ENCODE measurements at places on chromosomes 7 and 10.

- no peak for DNase-seq
Measured at GRCh38 chr10:49106451-49106850, 8.9 kb downstream of the VSTM4 start.

DNA sequence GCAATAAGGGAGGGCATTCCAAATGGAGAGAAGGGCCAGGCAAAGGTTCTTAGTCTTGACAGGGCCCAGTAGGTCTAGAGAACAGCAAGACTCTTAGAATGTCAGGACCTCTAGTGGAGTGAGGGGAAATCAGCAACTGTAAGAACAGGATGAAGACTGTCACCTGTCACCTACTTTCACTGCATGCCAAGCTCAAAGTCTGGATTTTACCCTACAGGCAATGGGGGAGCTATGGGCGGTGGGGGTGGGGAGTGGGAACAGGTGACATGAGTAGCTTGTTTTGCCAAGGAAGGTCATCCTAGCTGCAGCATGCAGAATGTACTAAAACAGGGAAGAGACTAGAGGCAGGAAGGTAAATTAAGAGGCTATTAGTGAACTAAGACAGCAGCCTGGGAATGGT is 18.3 kb downstream of the GOT1 start:
- DNase-seq, result no peak

- no peak for DNase-seq
Measured at GRCh38 chr7:157012113-157012547, 1.7 kb upstream of the MNX1 start.

DNA sequence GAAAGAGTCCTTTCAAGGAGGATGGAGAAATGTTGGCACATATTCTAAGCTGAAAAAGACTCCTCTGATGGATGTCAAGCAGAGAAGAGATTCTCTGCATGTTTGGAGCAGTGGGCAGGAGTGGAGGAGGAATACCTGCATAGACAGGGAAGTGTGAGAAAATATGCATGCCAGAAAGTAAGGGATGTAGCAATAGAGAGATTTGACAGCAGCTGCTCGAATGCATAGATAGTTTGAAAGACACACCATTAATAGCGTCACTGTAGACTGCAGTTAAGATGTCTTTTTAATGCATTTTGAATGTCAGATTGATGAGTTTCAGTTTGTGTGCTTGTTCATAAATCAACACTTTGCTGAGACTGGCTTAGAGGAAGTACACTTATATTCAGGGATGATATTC is 169.9 kb upstream of the POT1 start:
- DNase-seq, result no peak

DNA sequence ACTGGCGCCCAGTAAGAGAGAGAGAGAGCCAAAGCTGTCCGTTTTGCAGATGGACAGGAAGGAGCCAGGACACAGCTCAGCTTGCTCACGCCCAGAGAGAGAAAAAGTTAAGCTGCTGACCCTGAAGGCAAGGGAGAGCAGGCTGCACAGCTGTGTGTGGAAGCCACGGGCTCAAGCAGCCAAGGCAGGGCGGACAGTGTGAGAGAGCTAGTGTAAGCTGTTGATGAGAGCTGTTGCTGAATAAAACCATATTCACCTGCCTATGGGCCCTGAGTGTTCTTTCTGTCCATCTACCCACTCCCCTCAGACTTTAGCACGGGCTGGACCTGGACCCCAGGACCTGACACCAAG is 5.4 kb downstream of the INMT start:
- DNase-seq, result no peak

DNA sequence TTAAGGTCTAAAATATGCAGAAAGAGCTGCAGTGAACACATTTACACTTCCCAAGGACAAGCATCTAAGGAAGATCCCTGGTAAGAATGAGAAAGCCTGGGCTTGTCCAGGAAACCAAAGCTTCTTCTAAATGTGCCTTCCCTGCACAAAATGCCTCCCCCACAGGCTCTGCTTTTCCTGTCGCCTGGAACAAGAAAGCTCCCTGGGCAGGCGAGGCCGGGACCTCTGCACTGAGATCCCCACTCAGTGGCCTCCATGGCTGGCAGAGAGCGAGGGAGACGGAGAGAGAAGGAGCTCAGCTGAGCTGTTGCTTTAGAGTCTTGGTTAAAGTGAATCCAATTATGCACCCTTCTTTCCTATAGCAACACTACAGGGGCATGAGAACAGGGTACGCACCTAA is 75.6 kb downstream of the AMZ1 start:
- no peak for DNase-seq

DNA sequence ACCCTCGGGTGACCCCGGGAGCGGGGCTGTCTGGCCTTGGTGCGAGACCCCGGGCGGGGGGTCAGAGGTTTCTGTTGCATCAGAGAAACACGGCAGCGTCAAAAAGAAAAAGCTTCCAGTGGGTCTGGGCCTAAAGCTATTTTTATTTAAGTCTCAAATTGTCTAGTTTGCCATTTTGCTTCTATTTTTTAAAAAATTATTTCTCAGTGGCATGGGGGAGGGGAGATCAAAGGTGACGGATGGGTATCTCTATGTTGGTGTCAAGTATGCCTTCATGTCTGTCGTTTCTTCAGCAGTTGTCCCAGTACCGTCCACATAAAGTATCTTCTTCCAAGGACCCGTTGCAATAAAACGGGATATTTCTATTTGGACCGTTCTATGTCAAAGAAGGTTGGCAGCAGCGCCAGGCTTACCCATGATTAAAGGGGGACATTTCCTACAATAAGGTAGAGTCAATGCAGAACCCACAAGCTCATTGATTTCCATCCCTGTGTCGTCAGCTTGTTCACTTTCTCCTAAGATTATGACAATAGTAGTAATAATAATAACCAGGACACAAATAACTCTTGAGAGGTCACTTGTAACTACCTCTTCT is 26.0 kb upstream of the VAX1 start:
- DNase-seq, result no peak

- no peak for DNase-seq
Measured at GRCh38 chr7:26930201-26930600, 65.8 kb upstream of the SKAP2 start.

- DNase-seq, result no peak
Measured at GRCh38 chr10:124745673-124746072, 1.5 kb upstream of the FAM53B start.

- DNase-seq, result no peak
Measured at GRCh38 chr7:102018876-102019275, 201.4 kb downstream of the CUX1 start.

DNA sequence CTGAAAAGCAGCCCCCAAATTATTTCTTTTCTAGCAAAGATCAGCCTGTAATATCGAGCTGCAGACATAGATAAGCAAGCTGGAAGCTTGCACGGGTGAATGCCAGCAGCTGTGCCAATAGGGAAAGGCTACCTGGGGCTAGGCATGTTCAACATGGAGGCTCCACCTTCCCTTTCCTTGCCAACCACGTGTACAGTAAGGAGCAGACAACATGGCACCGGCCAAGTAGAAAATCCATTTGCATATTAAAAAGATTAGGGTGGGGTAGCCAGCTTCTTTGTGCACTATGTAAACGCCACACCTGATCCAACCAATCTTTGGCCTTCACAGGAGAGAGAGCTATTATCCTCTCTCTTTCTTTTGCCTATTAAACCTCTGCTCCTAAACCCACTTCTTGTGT is 56.7 kb upstream of the SEPHS1 start:
- DNase-seq, result no peak

- DNase-seq, result no peak
Measured at GRCh38 chr7:125966278-125967048, 1036.8 kb upstream of the POT1 start.

DNA sequence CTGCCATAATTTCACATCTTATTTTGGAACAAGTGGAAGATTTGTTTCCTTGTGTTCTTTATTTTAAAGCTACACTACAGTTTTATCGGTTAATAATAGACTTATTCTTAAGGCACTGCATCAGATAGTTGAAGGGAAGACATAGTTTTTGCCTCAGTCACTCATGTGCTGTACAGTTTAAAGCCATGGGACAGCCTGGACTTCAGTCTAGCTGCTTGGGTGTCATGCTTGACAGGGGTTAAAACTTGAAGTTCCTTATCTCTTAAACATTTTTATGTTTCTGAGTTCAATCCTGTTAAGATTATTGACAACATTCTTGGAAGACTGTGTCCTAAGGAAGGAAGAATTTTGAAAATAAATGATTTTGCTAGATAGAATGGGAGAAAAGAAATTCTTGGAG is 49.7 kb downstream of the PPP1R9A start:
- DNase-seq, result no peak

GRCh38 chr10:110829721-110830410 is 41.9 kb upstream of the PDCD4 start:
- no peak for DNase-seq

DNA sequence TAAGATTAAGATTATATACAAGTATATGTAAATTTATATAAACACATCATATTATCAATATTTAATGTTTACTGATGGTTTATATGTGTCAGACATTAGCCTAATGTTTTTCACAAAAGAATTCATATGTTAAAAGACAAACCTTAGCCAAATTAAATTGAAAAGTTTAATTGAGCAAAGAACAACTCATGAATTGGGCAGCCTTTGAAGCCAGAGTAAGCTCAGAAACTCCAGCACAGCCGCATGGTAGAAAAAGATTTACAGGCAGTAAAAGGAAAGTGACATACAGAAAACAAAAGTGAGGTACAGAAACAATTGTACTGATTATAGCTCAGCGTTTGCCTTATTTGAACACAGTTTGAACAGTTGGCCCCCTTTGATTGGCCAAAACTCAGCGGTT is 124.1 kb downstream of the TSPAN12 start:
- DNase-seq, result no peak

- no peak for DNase-seq
Measured at GRCh38 chr7:5683280-5683670, 98.2 kb downstream of the RNF216 start.

DNA sequence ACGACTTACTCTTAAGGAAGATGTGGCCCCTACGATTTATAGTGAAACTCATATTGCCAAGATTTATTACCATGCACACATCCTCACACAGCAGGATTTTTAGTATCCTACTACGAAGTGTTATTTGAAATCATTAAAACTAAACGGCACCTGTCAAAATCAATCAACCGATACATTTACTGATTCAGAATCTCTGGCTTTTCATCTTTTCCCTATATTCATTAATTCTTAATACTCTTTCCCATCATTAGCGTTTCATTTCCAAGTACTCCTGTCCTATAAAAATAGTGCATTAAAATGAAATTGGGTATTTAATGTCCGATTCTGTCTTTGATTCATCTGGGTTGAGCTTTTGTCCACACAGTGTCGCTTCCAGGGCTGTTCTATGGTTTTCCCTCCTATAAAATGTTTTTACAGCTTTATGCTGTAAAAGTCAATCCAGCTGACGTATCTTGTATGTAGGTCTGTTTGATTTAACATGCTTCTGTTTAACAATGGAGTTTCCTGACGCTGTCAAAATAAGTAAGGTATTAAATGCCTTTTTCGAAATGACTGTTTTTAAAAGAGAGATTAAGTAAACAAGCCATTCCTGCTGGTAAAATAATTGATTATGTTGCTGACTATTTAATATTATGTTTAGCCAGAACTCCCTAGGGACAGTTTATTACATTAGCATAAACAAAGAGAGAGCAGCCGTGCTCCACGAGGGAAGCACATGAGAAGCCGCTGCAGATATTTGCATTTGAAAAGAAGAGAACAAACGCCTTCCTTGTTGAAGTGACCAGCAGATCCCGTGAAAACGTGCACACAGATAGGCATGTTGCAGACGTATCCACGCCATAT is 22.3 kb upstream of the SFMBT2 start:
- DNase-seq, result no peak

All from activated T-helper 1 cell treated with Interleukin-2 at 50 U/mL for 16 hours (primary cell).